ENCODE measurements at places on chromosomes 2 and 18.
A peak's percentile ranks its signal among the peaks of the same experiment; 100 is the strongest.

DNA sequence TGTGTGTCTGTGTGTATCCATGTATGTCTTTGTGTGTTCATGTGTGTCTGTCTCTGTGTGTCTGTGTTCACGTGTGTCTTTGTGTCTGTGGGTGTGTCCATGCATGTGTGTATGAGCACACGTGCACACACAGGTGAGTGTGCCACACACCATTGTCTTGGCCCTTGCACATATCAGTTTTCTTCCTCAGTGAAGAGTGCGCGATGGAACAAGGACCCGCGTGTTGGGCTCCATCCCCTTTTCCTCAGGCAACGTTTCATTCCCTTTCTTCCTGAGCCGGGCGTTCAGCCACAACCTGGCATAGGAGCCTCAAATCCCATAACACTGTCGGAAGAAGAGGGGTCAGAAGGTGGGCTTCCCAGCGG lies 74.3 kb downstream of the PTGR3 start:
- DNase-seq: no peak

DNA sequence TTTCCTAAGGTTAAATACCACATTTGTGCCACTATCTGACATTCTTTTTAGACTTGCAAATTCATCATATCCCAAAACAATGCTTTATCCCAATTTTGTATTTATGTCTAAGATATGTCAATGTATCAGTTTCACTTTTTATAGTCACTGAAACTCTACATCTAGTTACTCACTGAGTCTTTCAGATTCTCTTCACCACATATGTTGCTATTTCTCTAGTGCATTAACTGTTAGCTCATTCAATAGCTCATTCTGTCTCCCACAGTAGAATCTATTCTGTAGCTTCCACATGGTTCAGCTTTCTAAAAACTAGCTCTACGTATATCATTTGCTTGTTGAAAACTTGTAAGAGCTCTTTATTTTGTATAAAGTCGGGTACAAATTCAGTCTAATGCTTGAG lies 1420.6 kb upstream of the NXPH2 start:
- DNase-seq: no peak

GRCh38 chr2:46535360-46535759 lies 56.0 kb downstream of the TMEM247 start:
- DNase-seq: peak; percentile 56

DNA sequence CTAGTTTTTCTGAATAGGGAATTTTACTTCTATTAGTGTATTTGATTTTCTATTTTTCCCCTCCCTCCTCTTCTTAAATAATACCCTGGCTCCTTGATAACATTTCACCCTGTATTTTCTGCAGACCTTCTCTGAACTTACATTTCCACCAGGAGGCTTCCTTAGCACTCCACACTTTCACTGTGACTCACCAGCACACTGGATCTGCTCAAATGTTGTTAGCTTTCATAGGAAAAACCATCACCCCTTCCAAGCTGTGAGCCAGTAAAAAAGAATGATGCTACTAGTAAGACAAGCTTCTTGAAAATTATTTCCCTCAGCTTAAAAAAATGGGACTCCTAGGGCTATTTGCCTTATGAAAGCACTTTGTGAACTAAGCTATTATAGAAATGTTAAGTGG lies 16.1 kb downstream of the SUPT7L start:
- no peak for DNase-seq

GRCh38 chr18:58476516-58477256 lies 152.2 kb downstream of the ALPK2 start:
- no peak for DNase-seq

- peak; percentile 97 for DNase-seq
Observed at GRCh38 chr2:42102024-42102590, 54.3 kb downstream of the PKDCC start.

All from CD4-positive, alpha-beta T cell treated with Interleukin-4 for 1 hour (primary cell).